ENCODE measurements at places on chromosomes 3 and 15.

- no peak overlapping the region for H3K4me3 ChIP-seq
- no peaks in the 10 kb centered on the region for H3K36me3 ChIP-seq
- no peak overlapping the region for H3K27ac ChIP-seq
- no peaks in the 10 kb centered on the region for H3K27me3 ChIP-seq
Observed at GRCh38 chr3:193168931-193169330, 72.1 kb upstream of the PLAAT1 start.

- no peak for DNase-seq
- H3K27me3 ChIP-seq = peaks cover 55% of the 10 kb centered on the region
- H3K4me3 ChIP-seq = no peak overlapping the region
- H3K4me1 ChIP-seq = peaks cover 3% of the 10 kb centered on the region
- peaks cover 4% of the 10 kb centered on the region for H3K36me3 ChIP-seq
Observed at GRCh38 chr3:130857336-130858026, 36.4 kb upstream of the ATP2C1 start.

- H3K4me3 ChIP-seq = no peak overlapping the region
- no peaks in the 10 kb centered on the region for H3K36me3 ChIP-seq
- peaks cover 13% of the 10 kb centered on the region for H3K27me3 ChIP-seq
- DNase-seq = peak; percentile 82
Observed at GRCh38 chr15:20645956-20646355, 104.4 kb upstream of the GOLGA6L6 start.

DNA sequence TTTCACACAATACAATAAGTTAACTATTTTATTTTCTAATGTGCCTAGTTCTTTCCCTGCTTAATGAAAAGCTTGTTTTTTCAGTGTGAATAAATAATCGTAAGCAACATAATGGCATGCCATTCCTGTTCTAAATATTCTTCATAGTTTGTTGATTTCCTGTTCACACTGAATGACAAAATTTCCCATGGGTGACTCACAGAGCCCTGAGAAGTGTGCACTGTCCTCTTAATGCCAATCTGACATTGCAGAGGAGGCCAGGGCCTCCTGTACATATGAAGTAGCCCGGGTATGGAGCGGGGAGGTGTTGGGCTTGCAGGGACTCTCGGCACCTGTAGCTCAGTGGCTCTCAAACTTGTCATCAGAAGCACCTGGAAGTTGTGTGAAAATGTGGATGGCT is 24.3 kb downstream of the CCR3 start:
- no peak overlapping the region for H3K4me3 ChIP-seq
- no peak for DNase-seq
- peaks cover 26% of the 10 kb centered on the region for H3K36me3 ChIP-seq
- no peak overlapping the region for H3K27ac ChIP-seq
- H3K27me3 ChIP-seq = peaks cover 4% of the 10 kb centered on the region

DNA sequence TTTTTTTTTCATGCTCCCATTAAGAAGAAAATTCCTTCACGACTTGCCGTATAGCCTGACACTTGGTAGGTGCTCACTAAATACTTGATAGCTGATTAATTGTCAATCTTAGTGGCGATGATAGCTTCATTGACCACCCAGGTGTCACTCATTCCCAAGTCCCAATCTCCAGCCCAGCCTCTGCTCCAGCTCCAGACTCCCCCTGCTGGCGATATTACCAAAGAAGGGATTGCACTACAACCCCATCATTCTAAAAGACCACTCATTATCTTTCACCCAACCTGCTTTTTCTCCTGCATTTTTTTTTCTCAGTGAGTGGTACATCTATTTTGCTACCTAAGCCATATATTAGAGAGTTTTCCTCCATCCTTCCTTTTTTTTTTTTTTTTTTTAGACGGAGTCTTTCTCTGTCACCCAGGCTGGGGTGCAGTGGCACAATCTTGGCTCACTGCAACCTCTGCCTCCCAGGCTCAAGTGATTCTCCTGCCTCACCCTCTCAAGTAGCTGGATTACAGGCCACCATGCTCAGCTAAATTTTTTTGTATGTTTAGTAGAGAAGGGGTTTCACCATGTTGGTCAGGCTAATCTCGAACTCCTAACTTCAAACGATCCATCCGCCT is 19.5 kb upstream of the COMMD2 start:
- H3K27me3 ChIP-seq = peaks cover 21% of the 10 kb centered on the region
- H3K4me1 ChIP-seq = no peaks in the 10 kb centered on the region

- no peaks in the 10 kb centered on the region for H3K27me3 ChIP-seq
- peaks cover 52% of the 10 kb centered on the region for H3K36me3 ChIP-seq
- DNase-seq = peak; percentile 94
- H3K4me3 ChIP-seq = peak overlapping the region; percentile 58
- H3K4me1 ChIP-seq = peaks cover 100% of the 10 kb centered on the region
Observed at GRCh38 chr15:67091071-67091979, 25.9 kb downstream of the SMAD3 start.

DNA sequence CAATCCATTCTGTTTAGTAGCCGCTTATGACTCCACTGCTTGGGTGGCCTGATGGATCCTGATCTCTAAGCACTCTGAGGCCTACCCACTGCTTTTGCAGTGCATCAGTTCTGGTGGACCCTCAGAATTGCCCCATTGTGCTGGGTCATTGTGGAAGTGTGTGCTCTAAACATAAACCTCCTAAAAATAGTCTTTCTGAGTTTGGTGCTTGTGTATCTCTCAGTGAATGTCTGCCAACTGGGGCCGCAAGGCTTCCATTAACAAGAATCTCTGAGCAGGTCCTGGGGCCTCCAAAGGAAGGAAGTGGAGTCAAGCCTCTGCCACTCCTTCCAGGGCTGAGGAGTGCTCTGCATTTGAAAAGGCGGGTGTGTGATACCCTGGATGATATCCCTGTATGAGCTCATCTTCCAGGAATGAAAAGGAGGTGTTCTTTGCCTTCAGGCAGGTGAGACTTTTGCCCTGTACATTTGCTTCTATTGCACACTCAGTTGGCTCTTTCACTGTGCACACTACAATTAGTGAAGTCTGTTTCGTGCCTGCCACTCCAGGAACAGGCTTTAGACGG is 80.0 kb upstream of the CACNA2D3 start:
- no peak for DNase-seq
- no peaks in the 10 kb centered on the region for H3K36me3 ChIP-seq
- no peak overlapping the region for H3K4me3 ChIP-seq
- H3K27ac ChIP-seq = no peak overlapping the region

DNA sequence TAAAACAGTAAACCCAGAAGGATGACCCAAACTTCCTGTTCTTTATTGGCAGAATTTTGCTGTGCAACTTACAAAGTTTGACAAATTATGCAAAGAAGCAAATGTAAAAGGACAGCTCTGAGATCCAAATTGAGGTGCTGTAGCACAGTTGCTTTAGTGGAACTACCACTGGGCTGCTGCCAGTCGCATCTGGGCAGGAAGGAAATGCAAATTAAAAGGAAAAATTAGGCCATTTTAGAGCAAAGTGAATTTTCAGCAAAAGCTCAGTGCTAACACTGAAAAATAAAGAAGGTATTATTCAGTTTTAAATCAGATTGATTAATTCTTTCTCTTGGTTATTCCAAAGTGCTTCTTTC is 104.5 kb downstream of the ZMAT3 start:
- H3K27me3 ChIP-seq = no peaks in the 10 kb centered on the region
- DNase-seq = no peak
- H3K4me1 ChIP-seq = peaks cover 9% of the 10 kb centered on the region

DNA sequence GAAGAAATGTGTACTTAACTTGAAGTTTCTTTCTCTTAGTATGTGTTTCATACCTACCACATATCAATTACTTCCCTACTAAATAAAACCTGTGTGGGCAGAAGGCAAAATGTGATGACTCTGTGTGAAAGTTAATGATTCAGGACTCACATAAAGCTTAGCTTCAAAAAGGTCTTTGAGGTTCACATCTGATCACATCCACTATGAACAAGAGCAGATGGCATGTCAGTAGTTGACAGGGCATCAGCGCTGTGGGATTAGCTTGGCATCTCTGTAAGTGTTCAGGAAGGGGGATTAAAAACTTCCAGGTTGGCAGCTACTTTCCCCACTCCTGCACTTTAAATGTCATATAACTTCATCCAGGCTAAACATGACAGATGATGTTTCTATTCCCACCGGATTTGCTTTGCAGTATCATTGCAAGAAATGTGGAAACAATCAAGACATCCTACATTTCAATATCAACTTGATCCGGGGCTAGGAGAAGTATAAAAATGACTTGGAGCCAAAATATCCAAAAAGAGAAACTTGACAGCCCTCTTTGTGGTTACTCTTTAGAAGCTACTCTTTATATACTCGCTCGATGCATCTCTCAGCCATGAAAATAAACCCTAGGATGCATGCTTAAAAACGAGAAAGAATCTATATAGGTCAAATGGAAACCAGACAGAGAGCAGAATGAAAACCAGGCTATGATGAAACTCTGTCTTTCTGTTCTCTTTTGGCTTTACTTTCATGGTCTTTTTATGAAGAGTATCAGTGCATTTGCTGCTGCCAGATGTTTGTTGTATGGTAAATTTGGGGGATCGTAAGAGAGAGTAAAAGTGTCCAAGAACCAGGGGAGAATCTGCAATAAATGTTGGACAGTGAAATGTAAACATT is 273.1 kb upstream of the ALCAM start:
- no peaks in the 10 kb centered on the region for H3K4me1 ChIP-seq
- DNase-seq = no peak
- no peak overlapping the region for H3K4me3 ChIP-seq
- no peaks in the 10 kb centered on the region for H3K36me3 ChIP-seq
- peaks cover 3% of the 10 kb centered on the region for H3K27me3 ChIP-seq
- no peak overlapping the region for H3K27ac ChIP-seq
